ENCODE measurements at places on chromosomes 5 and 9.

DNA sequence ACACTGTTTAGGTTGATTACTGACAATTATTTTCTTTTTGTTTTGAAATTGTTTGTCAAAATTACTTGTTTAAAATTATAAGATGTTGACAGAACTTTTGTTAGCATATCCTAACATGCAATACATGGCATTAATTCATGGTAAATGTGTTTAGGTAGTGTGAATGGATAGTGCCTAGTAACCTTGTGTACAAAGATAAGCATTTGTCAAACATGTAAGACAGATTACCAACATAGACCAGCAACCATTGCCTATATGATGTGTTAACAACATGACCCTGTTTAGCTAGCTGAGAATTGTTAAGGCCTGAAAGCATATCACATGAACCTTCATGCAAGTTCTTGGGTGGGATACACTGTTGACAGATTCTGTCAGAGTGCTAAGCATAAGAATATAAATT, 13.4 kb downstream of the MAN2A1 start:
- no peak for DNase-seq

DNA sequence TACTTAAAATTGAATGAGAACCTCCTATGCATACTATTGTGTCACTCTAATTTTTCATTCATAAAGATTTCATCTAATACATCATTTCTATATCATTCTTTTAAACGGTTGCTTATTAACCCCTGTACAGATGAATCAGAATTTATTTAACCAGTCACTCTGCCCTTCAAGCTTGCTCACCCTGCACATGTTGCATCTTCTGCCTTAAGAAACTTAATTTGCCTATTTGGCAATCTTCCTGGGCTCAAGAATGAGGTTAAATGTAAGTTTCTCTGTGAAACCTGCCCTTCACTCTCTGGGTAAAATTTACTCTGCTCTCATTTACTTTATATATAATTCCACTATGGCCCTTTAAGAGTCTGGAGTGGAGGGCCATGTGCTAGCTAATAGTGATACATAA, 434.7 kb upstream of the ZNF608 start:
- no peak for DNase-seq

GRCh38 chr5:167950126-167950721, 341.2 kb upstream of the WWC1 start:
- peak; percentile 96 for DNase-seq

GRCh38 chr5:169837686-169838085, 142.6 kb downstream of the INSYN2B start:
- DNase-seq, result no peak

DNA sequence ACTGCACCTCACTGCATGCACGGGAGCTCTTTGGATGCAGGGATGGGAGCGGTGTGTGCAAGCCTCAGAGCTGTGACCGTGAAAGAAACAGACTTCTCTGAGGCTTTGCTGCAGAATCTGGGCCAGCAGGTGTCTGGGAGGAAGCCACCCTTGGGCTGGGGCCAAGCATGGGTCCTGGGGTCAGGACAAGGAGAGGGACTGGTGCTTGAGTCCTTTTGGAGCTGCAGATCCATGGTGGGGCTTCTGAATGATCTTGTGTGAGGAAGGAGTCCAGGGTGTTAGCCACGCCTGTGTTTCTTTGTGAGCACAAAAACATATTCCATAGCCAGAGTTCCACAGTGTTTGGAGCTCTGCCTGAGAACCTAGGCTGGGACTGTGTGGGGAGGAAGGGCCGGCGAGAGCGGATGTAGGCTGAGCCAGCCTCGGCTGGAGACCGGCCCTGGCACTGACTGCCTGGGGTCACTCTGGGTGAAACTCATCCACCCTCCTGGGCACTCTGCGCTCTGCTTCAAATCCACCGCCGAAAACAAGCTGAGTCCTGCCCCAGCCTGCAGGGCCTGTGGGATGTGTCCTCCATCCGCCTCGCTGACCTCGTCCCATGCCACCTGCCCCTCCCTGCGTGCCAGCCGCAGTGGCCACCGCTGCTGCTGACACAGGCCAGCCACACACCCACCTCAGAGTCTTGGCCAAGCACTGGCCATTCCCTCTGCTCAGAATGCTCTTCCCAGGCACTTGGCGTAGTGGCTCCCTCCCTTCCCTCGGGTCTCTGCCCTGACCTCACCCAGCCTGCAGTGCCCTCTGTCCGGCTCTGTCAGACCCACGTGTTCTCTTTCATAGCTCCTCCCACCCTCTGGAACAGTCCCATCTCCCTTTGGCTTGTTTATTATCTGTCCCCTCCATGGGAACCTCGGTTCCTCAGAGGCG, 26.7 kb downstream of the ERGIC1 start:
- DNase-seq, result peak; percentile 84

DNA sequence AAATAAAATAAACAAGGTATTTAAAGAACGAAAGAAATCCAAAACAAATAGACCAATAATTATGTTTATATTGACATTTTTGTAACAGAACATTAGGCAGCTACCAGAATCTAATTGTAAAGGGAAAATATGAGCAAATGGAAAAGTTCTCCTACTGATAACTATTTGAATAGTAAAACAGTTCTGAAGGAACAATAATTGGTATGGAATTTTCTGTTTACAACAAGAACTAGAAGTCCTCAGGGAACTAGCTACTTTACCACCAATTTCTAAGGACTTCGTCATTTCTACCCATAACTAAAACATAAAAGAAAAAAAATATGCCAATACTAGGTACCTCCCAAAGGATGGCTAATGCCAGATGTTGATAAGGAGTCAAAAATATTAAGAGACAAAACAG, 58.5 kb downstream of the AP3B1 start:
- DNase-seq, result no peak

Data from AG10803 (cell line).